ENCODE measurements at places on chromosomes 13 and 19. TPM values are rescaled to one million over a fixed set of nuclear protein-coding genes. Genes with fewer than 3 reads are reported as not detected.

GRCh38 chr13:91203430-91203829, 144.1 kb upstream of the MIR17HG start:
- DNase-seq, result no peak

GRCh38 chr13:107807306-107808073, 407.8 kb downstream of the LIG4 start:
- no peak for DNase-seq

Gene THSD8
- total RNA-seq, result not detected

GRCh38 chr13:97302611-97303010, 80.5 kb downstream of the MBNL2 start:
- no peak for DNase-seq

Gene RFPL4A
- total RNA-seq, result not detected

DNA sequence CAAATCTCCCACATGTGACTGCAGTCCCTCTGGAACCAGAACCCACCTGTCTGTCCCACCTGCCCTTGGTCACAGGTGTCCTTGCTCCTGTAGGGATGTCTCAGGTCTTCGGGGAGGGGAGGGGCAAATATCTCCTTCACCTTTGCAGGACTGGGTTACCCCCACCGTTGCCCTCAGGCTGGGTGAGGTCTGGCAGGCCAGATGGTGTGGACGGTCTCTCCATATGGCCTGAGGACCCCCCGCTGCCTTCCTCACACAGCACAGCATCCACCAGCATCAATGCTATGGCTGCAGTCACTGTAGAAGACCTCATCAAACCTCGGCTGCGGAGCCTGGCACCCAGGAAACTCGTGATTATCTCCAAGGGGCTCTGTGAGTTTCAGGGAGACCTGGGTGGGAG, 10.0 kb downstream of the SLC5A5 start:
- no peak for DNase-seq

GRCh38 chr13:110274687-110275086, 32.3 kb downstream of the COL4A1 start:
- DNase-seq, result peak; percentile 86

DNA sequence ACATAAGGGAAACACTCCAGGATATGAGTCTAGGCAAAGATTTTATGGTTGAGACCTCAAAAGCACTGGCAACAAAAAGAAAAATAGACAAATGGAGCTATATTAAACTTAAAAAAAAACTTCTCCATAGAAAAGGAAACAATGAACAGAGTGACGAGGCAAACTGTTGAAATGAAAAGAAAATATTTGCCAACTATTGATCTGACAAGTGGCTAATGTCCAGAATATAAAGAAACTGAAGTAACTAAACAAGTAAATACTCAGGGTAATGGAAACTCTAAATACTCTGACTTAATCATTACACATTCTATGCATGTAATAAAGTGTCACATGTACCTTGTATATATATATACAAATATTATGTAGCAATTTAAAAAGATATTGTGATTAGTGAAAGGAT, 562.5 kb downstream of the GPC5 start:
- no peak for DNase-seq

All from esophagus muscularis mucosa (tissue), 4 donors.